CD4-positive, alpha-beta T cell treated with Interleukin-17A for 4 hours (primary cell): ENCODE measurements at places on chromosomes 5 and 9.

- no peak for DNase-seq
Observed at GRCh38 chr5:25688156-25688555, 1043.4 kb upstream of the CDH10 start.

GRCh38 chr9:108479989-108480652 is 375.7 kb downstream of the ACTL7B start:
- no peak for DNase-seq

GRCh38 chr9:91812191-91812590 is 137.8 kb downstream of the ROR2 start:
- no peak for DNase-seq

DNA sequence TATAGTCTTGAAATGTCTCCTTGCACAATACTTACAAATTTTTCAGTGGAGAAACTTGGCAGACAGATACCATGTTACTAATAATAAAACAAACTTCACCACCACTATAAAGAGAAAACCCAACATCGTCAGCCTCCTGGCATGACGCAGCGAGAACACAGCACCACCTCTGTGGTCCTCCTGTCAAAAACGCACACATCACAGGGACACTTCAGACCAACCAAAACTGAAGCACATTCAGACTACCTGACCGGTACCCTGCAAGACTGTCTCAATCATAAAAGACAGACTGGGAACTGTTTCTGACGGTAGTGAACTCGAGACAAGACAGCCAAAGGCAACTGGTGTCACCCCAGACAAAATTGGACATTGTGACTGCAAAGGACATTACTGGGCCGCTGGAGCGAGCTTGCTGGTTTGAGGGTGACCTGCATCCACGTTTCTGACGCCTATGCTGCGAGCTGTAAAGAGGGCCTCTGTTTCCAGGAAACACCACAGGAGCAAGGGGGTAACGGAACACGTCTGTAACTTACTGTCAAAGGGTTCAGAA is 34.4 kb downstream of the NSUN2 start:
- DNase-seq: no peak

DNA sequence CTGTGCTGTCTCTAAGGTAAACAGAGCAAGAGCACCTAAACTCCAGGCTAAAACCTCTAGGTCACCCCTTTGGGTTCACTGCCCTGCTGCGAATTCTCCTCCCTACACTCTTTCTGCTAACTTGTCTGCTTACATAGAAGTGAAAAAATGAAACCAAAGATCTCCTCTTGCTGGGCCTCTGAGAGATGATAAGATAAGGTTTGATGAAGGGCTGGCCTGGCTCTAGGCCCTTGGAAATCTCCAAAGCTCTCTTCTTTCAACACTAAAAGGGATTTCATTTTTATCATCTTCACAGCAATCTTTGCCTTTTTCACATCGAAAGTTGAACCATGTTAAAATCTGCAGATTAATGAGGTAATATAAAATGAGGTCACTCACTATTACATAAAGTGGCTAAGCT is 450.8 kb upstream of the TLE4 start:
- no peak for DNase-seq

DNA sequence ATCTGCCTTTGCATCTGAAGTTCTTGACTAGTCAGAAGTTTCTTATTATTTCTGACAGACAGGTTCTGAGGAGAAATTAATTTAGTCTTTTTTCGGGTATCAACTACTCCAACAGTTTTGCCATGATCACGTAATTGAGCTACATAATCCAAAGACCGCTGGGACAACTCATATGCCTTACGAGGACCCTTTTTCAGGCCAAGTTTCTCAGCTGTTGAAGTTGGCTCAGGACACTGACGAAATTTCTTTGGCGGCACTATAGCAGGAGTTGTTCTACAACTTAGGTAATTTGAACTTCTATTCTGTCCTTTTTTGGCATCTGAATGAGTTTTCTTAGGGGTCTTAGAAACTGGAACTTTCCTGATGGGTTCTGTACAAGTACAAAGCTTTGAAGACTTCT is 27.2 kb downstream of the SETX start:
- DNase-seq: no peak

DNA sequence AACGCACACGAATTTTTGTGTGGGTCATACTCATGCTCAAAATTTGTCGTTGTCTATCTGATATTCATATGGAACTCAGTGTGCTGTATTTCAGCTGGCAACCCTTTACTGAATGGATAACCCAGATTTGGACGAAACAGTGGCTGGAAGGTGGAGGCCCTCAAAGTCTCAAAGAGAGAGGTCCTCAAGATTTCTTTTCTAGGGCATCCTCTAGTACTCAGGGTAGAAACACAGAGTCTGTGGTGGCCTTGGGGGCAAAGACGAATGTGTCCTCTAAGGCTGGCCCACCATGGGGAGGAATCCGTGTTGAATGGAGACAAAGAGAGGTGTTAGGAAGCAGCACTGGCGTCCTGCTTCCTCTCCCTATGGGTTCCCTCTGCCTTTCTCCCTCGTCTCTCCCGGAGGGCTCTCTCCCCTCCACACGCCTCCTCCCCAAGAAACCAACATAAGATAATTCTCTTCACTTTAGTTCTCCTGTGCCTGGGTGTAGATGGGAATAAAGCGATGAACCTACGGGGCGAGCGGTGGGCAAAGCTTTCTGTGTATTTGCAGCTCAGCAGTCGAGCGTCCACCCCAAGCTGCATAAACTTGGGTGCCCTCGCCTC is 333.7 kb downstream of the CWC27 start:
- peak; percentile 7 for DNase-seq

DNA sequence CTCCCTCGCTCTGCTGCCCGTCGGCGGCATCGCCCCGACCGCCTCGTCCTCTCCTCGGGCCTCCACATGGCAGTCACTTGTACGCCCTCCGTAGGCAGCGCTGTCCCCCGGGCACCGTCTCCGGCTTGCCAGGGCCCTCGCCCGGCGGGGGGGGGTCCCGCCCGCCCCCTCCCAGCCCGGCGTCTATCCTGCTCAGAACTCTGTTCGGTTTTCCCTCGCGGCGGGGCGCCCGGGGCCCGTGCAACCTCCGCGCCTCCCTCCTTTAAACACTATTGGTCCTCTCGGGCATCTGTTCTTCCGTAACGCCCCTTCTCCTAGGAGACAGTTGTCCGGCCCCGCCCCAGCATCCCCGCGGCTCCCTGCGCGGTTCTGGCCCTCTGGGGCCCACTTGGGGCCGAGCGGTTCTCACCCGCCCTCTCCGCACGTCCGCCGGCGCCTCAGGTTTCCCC is 831 bp downstream of the ODF2 start:
- peak; percentile 76 for DNase-seq

DNA sequence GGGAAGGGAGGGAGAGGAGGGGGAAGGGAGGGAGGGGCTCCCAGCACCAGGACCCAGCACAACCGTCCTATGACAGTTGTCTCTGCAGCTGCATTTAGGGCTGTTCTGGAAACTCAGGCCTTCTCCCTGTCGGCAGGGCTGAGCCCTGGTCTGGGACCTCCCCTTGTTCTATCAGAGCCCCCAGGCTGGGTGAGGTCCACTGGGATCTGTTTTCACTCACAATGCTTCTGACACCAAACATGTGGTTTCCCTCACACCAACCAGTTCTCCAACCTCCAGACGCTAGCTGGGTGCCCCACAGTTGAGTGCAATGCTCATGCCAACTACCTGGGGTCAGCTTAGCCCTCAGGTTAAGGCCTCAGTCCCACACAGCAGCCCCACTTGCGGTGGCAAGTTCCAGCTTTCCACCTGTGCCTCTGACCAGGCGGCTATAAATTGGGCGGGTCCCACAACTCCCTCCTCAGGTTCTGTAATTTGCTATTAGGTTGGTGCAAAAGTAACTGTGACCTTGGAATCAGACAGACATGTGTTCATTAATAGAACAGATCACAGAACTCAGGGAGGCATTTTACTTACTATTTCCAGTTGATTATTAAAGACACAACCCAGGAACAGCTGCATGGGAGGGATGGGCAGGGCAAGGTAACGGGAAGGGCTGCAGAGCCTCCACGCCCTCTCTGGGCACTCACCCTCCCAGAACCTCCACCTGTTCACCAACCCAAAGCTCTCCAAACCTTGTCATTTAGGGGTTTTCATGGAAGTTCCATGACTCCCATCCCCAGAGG is 13.5 kb downstream of the ADAMTS2 start:
- no peak for DNase-seq

DNA sequence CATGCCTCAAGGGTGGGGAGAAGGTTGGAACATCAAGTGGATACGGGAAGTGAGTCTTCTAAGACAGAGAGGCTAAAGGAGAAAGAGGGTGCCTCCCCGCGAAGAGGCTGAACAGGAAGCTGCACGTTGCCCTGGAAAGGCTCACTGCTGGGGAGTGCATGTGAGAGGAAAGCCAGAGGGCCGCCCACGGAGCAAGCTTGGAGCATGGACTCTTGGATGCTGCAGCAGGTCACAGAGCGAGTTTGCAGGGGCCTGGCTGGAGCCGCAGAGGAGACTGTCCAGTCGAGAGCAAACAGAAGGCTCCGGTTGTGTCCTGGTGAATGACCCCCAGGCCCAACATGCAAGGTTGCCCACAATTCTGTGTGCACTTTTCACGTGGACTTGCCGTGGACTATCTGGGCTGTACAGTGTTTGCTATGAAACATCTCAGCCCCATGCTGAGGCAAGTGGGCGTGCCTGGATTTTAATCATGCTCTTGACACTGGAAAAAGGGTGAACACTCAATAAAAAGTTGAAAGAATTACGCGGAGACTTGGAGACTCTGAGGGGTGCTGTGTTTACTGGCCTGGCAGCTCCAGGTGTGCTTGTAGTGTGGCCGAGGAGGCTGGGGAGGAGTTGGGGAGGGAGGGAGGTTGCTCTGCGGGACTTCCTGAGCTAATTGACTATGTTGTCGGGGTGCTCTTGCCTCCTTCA is 54.5 kb upstream of the GARNL3 start:
- no peak for DNase-seq
